ENCODE measurements at places on chromosomes 6 and 20.
A peak's percentile ranks its signal among the peaks of the same experiment; 100 is the strongest.

DNA sequence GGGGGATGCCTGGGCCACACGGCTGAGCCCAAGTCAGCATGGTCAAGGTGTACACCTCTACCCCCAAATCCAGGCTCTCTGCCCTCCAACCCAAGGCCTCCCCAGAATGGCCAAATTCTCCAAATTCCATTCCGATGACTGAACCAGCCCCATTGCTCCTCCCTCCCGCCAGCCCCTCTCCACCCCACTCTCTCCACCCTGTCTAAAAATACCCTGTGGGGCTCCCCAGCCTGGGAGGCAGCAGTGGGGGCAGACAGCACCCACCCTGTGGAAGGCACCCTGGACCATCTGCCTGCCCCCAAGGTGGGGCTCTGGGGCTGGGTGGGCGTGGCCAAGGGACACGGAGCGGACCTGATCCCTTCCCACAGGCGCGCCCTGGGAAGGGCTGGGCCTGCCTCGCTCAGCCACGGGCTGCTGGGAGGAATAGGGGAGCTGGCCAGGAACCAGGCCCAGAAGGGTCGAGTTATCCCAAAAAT is 11.4 kb downstream of the TEAD3 start:
- no peak for DNase-seq

DNA sequence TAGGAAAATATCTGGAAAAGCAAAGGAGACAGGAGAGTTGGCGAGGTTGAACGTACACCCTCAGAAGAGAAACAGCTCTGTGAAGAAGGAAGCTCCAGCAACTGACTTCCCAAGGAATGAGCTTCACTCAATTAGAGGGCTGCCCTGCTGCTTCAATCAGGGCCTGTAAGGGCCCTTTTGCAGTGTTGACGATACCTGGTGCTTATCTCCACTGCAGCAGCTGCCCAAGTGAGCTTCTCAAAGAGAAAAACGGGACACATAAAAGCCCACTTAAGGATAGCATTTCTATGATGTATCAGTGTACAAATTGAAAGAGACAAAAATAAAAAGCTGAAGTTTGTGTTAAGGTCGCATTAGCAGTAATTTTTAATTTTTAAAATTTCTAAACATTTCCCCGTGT is 16.4 kb downstream of the SEC63 start:
- DNase-seq, result no peak

GRCh38 chr20:23048283-23049200 is 930 bp downstream of the THBD start:
- DNase-seq, result no peak

- DNase-seq, result no peak
Measured at GRCh38 chr6:100886076-100886475, 4.9 kb upstream of the ASCC3 start.

DNA sequence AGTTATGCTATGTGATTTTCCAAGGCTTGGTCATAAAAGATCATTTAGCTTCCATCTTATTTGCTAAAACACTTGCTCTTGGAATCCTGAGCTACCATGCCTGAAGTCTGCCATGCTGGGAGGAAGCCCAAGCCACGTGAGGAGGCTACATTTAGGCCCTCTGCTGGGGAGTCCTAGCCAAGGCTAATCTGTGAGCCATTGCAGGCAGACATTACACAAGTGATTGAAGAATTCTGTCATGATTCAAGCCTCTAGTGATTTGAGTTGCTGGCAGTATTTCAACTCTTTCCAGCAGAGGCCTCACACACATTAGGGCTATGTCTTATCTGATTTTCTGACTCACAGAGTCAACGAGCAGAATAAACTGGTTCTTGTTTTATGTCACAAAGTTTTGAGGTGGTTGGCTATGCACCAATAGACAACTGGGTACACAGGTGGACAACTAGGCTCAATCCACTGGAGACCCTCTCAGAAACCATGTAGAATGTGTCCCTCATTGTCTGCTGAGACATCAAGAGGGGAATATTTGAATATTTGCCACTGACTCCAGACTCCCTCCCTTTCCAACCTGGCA is 227.2 kb upstream of the SULF2 start:
- no peak for DNase-seq

DNA sequence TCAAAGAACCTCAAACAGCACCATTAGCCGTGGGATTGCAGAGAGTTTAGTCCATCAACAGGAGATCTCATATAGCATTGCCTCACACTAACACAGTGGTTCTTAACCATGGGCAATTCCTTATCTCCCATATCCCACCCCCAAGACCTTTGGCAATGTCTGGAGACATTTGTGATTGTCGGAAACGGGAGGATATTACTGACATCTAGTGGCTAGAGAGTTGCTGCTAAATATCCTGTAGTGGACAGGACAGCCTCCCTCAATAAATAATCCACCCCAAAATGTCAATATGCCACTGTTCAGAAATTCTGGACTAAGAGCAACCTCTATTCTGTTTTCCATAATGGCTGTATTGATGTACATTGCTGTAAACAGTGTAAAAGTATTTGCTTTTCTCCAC is 210.1 kb upstream of the CCN2 start:
- peak; percentile 29 for DNase-seq

DNA sequence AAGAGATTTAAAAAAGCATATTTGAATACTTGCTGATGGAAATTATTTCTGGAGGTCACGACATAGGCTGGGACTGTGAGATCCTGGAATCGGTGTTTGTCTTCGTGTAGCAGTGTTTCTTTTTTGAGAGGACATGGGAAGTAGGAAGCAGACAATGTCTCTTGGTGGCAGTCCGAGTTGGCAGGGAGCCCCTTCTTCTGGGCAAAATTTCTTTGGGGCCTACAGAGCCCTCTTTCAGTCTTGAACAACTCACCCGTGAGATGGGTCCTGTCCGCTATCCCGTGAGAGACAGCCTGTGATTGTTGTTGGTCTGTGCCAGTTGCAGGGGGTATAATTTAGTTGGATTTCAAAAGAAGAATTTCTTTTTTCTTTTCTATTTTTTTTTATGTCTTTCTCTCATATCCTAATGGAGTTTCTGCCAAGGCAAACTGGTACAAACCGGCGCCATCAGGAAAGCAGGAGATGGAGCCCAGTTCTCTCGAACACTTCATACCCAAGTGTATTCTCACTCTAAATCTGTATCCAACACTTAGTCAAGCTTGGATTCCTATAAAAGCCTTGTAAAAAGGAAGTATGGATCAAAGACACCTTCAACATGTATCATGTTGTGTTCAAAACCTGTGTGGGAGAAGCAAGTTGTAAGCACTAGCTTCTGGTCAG is 785.1 kb downstream of the MAFB start:
- DNase-seq, result no peak

GRCh38 chr6:37783856-37784584 is 35.5 kb upstream of the ZFAND3 start:
- peak; percentile 53 for DNase-seq

- no peak for DNase-seq
Measured at GRCh38 chr6:109372130-109372529, 10.1 kb downstream of the CD164 start.

- no peak for DNase-seq
Measured at GRCh38 chr6:17237246-17237645, 43.9 kb upstream of the RBM24 start.

DNA sequence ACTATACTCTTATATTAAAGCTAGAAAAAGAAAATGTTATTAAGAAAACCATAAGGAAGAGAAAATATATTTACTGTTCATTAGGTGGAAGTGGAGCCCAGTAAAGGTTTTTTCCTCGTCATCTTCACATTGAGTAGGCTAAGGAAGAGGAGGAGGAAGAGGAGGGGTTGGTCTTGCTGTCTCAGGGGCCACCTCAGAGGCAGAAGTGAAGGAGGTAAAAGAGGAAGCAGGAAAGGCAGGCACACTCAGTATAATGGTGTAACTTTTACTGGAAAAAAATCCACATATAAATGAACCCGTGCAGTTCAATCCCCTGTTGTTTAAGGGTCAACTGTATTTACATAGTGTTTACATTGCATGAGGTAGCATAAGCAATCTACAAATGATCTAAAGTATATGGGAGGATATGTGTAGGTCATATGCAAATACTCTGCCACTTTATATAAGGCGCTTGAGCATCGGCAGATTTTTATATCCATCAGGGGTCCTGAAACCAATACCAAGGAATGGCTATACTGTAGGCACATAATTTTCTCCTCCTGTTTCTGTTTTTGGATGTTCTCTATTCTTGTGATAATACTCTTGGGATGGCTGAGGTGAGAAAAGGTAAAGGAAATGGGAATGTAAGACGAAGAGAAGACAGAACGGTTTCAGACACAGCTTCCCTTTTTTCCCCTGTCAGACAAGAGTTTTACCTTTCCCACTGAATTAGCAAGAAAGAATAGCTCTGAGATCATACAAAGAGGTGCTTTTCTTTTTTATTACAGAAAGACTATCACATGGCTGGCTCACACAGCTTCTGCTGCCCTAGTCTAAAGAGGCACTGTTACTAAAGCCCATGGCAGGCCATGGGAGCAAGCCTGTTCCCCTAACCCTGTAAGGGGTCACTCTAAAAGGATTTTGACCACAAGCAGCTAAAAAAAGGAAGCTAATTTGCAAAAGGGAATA is 59.9 kb downstream of the NUDT3 start:
- DNase-seq, result peak; percentile 47

DNA sequence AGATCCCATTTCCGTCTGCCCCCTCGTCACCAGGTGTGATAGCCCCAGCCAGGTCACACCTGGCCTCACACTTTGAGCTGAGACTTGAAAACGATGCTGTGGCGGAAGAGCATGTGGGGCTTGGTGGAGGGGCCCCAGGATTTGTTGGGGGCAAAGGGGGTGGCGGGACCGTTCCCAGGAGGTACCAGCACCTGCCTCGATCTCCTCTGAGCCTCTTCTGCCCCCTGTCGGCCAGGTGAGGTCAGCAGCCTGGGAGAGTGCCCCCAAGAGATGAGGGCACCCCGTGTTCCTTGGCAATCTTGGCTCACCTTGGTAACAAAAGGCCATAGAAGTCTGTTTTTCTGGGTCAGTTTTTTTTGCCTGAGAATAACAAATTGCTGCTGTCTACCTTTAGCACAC is 25.4 kb downstream of the SPATA2 start:
- no peak for DNase-seq

- DNase-seq, result no peak
Measured at GRCh38 chr6:163231356-163232014, 183.0 kb upstream of the QKI start.

DNA sequence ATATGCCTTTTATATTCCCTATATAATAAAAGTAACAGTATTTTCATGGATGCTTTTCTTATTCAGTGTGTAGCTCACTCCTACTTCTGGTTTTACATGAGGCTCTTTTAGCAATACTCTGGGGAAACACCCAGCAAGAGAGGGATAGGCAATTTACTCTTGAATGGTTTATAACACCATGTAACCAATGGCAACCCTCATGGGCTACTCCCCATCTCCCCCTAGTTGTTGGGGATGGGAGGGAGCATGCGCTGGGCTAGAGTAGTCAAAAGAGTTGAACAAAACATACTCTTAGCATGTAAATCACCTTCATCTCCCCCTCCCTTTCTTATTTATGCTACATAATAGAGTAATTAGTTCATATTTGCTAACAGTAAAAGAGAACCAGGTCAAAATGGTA is 140.1 kb upstream of the LRFN2 start:
- DNase-seq, result no peak

GRCh38 chr6:22445946-22446345 is 123.4 kb upstream of the HDGFL1 start:
- DNase-seq, result no peak

- no peak for DNase-seq
Measured at GRCh38 chr6:40440053-40440452, 147.1 kb downstream of the LRFN2 start.

DNA sequence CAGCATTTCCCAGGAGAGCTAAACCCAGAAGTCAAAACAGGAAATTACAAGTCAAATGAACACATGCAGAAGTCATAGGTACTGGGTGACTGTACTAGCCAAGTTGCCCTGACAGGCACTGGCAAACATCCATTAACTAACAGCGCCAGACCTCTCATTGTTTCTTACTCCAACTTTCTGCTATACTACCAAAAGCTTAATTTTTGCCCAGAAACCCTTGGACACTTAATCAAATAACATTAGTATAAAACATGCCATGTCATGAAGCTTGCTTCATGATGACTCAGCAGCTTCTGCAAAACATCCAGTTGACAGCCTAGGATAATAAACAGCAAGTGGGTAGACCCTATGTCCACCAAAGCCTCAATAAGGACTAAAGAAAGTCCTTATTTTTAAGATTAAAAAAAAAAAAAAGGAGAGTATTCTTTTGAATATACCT is 3.5 kb downstream of the NUP153 start:
- DNase-seq, result peak; percentile 70

DNA sequence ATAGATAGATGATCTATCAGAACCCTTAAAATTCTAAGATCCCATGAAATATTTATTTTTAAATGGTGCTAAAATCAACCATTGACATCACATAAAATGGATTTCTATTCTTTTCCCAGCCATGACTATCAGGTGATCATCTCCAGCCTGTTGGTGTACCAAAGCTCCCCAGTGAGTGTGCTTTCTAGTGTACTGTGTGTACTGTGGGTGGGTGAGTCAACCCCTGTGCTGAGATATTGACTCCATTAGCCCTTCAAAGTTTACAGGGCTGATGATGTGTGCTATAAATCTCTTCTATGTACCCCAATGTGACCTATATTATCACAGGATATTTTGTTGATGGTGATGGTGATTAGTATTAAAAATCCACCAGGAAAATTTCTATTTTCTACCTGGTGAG is 344.6 kb downstream of the MMUT start:
- no peak for DNase-seq

- DNase-seq, result peak; percentile 56
Measured at GRCh38 chr6:36592221-36592655, 1.9 kb upstream of the SRSF3 start.

DNA sequence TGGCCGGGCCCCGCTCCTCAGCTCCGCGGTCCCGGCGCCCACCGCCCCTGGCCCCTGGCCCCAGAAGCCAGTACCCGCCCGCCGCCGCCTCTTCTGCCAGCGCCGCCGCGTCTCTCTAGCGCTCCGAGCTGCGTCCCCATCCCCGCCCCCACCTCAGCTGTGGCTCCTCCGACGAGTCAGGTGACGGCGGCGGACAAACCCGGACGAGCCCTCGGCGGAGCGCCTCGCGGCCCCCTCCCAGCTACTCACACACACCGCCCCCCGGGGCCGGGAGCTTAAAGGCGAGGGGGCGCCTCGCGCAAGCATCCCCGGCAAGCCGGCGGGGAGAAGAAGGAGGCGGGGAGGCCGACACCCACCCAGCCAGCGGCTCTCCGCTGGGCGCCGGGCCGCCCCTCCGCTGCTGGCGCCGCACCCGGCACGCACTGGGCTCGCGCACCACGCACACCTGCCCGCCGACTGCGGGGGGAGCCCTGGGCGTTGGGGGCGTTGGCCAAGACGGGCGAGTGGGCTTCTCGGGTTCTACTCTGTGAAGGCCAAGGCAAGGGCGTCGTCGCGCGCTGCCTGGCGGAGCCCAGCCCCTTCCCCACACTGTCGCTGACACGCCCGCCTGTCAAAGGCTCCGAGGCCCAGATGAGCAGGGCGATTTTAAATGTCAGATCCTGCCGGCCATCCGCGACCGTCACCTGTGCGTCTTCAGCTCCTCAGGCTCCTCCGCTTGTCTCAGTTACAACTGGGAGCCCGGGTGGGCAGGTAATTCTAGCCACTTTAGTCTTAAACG is at the start of gene SNAP91:
TSS of gene SNAP91 (minus strand) at position 132 of the 778 bp plus-strand sequence. CDS start 1,174 bp downstream, outside the sequence.
- DNase-seq, result no peak

GRCh38 chr6:42841844-42842584 is 37.4 kb upstream of the RPL7L1 start:
- DNase-seq, result no peak

GRCh38 chr6:96864216-96865054 is 27.2 kb upstream of the GPR63 start:
- no peak for DNase-seq

Data from B cell (primary cell).